Tongue (tissue), 3 donors: ENCODE measurements at places on chromosomes 2 and 18. TPM values are rescaled to one million over a fixed set of nuclear protein-coding genes. Genes with fewer than 3 reads are reported as not detected.

SPAG16 gene
- 32.6 TPM for total RNA-seq

DSC2 gene
- total RNA-seq = 54.9 TPM

HNMT gene
- total RNA-seq = 17.3 TPM

SLC38A11 gene
- total RNA-seq = not detected

LCT gene
- total RNA-seq = not detected

SLC5A7 gene
- total RNA-seq = 0.51 TPM

NMS gene
- not detected for total RNA-seq

ASXL2 gene
- 12.2 TPM for total RNA-seq

TM4SF20 gene
- not detected for total RNA-seq

DNA sequence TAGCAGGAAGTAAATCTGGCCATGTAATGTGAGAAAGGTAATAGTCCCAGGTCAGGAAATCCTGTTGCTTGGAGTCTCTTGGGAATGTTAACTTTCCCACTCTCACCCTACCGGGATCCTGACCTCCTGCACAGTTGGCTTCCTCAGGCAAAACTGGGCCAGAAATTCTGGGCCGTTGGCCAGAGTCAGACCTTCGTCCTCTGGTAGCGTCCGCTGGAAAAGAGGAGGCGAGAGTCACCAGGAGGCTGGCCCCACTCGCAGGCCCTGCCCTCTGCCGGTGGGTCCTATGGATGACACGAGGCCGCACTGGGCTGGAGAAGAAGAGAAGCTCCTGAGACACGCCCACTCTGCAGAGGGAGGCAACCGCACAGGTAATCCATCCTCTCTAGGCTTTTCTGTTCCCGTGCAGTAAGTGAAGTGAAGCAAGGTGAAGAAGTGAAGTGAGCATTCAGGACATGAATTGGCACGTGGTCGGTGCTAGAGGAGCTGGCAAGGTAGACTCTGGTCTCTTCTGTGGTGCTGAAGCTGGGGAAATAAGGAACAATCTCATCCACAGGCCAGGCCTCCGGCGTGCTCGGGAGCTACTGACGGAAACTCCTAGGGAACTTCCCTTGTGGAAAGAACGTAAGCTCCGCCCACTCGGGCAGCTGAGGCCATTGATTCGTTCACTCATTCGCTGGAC, 182.7 kb upstream of the GLI2 start:
- DNase-seq = peak; percentile 57

GRCh38 chr2:182933629-182934028, 67.2 kb upstream of the FRZB start:
- no peak for DNase-seq

DNA sequence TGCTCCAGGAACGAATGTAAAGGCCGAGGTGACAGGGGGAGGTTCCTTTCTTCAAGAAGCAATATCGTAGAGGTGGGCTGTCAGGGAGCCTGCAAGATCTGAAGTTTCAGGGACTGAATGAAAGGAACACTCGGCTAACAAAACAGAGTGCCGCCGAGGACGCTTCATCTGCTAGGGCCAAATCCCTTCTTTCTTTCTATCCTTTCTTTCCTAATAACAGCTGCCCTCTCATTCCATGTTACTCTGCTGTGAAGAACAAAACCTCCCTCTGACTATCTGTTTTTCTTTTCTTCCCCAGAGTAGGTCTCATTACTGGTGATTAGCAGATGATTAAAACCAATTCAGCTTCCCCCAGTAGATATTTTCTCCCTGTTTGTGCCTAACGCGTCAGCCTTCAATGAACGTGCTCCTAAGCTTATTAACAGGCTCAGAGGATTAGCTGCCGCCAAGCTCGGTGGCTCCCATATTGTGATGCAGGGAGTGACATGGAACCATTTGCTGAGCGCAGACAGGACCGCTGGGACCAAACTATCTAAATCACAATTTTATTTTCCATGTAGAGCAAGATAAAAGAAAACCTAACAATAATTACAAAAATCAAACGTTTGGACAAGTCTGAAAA, 414.6 kb downstream of the TMEM182 start:
- no peak for DNase-seq

- no peak for DNase-seq
Observed at GRCh38 chr2:114527330-114527983, 85.0 kb downstream of the DPP10 start.

DNA sequence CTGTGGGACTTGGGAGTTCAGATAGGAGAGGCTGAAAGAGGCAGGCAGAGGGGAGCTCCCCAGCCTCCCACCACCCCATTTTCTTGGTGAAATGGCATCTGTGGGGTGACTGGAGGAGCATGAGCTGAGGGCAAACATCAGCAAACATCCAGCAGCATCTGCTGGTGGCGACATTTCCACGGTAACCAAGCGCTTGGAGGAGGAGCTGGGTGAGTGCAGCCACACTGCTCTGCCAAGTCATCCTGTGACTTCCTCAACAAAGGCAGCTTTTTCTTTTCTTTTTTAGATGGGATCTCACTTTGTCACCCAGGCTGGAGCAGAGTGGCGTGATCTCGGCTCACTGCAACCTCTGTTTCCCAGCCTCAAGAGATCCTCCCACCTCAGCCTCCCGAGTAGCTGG, 5.6 kb downstream of the TXNL4A start:
- no peak for DNase-seq

- DNase-seq = no peak
Observed at GRCh38 chr2:221747289-221747972, 175.3 kb upstream of the EPHA4 start.

DNA sequence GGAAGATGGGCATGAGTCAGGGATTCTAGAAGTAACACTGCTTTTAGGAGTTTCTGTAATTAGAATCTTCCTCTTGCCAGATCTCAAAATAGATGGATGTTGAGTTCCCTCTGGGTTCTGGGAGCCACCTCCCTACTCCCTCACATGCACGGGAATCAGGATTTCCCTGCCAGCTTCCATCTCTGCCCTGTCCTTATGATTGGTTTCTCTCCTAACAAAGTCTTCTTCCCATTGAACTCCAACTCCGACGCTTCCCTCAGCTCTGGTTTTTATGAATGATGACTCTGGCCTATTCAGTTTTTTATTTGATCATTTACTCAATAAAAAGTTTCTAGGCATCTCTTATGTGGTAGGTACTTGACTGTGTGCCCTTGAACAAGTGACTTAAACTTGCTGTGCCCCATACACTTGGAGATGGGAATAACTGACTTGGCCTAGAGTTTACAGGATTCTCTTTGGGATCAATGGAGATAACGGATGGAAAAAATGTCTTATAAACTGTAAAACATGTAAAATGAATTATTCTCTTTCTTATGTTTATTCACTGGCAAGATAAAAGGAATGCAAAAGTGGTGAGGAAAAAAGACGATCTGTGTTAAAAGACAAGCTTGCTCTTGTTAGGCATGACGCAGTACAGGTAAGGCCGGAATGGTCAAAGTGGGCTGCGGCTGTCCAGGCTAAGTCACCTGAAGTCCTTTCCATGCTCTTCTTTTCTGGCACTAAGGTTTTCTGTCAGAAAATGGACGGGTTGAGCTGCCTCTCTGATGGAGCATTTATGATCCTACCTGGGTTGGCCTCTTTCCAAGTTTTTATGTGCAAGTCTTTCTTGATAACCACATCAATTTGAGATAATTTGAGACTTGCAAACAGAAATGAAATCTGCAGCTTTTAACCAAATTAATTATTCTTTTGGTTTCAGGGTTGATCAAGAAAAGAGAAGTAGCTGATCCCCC, 199.6 kb downstream of the MYCN start:
- DNase-seq = no peak

DNA sequence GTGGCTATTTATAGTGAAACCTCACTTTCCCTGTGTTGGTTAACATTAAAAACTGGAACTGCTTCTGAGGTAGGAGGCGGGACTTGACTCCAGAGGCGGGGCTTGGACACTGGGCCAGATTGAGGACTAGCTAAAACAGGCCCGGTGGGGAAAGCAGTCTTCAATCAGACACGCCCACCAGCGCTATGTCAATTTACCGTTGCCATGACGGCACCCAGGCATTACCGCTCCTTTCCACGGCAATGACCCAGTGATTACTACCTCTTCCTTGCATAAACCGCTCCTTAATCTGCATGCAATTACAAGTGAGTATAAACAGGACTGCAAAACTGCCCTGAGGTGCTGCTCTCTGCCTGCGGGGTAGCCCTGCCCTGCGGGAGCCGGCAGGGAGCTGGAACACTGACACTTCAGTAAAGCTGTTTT, 35.3 kb downstream of the LRRFIP1 start:
- peak; percentile 96 for DNase-seq

GRCh38 chr2:15890936-15891905, 49.1 kb upstream of the MYCN start:
- DNase-seq = peak; percentile 65

DNA sequence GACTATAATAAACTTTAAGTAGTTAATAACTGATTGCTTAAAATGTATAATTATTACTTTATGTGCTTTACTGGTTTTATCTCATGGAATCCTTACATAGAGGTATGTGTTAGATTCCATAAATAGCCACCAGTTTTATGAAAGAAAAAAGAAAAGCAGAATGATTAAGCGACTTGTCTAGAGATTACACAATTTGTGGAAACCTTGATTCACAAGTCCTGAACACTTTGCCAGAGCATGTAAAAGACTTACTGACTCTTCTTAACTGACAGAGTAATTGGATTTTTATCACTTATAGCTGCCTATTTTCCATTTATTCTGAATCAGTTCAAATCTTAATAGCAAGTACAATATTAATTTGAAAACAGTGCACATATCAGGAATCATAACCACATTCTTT, 448.7 kb upstream of the NETO1 start:
- DNase-seq = no peak

GRCh38 chr2:101710471-101711318, 13.2 kb downstream of the MAP4K4 start:
- no peak for DNase-seq

DNA sequence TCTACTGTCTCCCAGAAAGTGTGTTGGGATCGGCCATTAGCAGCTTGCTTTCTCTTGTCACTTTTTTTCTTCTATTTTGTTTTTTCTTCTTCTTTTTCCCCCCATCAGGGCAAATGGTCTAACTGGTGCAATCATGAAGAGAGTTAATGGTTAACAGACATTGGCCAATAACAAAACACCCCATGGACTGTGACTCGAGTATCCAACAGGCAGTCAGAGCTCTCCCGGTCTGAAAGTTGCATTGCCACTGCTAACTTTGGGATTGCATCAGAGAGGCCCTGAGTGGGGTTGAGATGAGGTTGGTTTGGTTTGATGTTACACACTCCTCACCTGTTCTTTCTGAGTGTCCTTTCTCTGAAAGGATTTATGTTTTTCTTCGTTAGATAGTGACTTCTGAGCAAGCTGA, 12.9 kb upstream of the SNORC start:
- no peak for DNase-seq

DNA sequence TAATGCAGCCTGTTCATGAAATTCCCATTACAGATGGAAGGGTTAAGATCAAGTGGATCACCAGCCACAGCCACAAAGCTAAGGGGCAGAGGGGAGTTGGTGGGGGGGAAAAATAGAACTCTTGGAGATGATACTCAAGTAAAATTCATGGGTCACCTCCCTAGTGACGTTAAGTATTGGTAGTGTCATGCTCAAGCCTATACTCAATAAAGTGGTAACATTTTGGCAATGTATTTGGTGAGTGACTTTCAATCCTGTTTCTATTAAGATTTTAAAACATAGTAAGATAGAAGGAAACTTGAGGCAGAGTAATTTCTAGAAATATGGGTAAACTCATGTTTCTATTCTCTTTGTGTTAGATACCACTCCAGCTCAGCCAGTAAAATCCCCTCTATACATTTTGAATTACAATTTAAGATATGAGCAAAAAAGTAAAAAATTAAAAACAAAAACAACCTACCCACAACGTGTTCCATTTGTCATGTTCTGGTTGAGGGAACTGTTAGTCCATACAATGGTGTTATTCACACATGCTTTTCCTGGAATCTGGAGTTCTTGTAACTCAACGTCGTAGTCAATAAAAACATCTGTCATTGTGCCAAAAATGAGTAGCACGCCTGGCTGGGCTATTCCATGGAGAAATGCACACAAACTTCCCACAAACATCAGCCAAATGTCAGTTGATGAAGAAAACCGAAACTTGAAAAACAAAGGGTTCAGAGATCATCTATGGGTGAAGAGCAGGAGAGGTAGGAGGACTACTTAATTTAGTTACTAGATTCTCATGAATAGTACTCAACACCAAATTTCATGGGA, 18.1 kb downstream of the ABCB11 start:
- DNase-seq = no peak

- DNase-seq = no peak
Observed at GRCh38 chr2:225025917-225026571, 16.2 kb downstream of the DOCK10 start.

DNA sequence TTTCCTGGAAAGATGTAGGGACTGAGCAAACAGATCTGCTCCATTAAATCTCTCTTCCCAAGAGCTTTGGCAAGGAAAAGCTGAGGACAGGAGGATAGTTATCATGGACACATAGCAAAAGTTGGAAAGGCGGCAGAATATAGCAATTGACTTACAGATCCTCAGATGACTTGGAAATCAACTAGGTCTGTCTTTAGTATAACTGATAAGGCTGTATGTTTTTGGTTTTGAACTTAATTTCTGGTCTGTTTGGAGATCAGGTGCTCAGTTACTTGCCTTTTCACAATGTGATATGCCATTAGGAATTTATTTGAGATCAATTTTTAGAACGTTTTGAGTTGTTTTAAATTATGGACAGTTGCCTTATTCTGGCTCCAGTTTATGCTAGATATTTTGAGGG, 8.0 kb downstream of the RSAD2 start:
- no peak for DNase-seq

- no peak for DNase-seq
Observed at GRCh38 chr18:57208047-57208446, 61.2 kb downstream of the BOD1L2 start.

DNA sequence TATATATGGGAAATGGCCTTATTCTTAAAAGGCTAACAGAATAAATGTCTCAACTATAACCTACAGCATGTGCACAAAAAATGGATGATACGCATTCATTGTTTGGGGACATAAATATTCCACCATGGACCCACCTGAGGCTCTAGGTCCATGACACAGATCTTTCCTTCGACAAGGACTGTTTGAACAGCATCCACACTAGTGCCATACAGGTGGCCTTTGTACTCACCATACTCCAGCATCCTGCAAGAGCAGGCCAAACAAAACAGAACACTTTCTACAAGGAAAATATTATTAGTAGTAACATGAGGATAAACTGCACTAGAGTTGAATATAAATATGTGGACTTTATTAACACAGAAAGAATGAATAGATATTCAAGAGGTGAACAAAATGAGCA, 6.1 kb upstream of the TMEM237 start:
- no peak for DNase-seq
